ENCODE measurements at places on chromosomes 16 and 17.
A peak's percentile ranks its signal among the peaks of the same experiment; 100 is the strongest.

DNA sequence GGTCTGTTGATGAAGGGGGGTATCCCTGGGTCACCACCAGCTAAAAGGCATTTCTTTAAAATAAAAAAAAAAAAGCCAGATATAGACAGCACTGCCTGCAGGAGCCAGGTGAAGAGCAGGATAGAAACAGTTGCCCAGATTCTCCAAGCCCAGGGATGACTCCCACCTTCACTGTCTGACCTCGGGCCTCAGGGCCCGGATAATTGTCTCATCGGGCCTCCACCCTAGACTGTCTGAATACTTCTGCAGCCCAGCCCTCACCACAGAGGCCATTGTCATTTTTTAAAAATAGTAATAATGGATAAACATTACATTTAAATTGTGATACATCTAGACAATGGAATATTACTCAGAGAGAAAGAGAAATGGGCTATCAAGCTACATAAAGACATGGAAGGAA lies 92.8 kb upstream of the TNRC6C start:
- DNase-seq = no peak

- no peak for DNase-seq
Measured at GRCh38 chr16:27924411-27925118, 138.9 kb downstream of the GSG1L start.

DNA sequence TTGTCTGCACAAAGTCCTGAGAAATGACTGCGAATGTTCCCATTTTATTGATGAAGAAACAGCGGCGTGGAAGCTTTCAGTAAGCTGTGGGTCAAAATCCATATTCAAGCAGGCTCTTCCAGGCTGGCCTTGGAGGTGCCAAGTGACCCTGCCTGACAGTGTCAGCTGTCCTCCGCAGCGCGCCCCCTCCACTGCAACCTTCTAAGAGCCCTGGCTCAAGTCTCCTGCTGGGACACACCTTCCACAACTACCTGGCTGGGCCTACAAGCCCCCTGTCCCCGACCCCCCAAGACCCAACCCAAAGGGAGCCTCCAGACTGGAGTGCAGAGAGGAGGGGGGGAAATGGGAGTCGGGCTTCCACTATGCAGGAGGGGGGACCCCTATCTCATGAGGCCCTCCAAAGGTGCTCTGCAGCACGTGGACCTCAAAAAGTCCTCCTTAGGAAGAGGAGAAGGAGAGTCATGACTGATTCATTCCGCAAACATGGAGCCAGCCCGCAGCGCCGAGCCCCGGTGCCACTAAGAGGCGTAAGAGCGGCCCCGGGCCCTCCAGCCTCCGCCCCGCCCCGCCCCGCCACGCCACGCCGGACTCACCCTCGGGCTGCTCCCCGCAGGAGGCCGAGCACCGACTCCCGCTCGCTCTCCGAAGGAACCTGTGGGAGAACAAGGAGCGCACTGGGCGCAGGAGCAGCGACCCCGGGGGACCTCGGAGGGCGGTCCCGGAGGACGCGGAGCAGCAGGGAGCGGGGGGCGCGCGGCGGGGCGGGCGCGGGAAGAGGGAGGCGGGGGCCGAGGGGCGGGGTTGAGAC lies 574 bp downstream of the MPP3 start:
- DNase-seq = no peak

DNA sequence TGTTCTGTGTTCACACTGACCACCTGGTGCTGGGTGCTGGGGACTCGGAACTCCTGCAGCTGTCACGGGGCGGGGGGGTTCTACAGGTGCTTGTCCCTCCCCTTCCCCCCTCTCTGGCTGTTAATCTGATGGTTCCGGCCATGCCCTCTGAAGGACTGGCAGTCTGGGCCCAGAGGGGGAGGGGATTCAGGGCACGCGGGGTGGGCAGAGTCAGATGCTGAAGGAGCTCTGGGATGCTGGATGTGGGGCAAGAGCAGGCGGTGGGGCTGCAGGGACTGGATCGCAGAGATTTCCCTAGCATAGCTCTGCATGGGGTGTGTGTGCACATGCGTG lies 5.4 kb upstream of the TBX21 start:
- DNase-seq = no peak

- DNase-seq = no peak
Measured at GRCh38 chr17:36142235-36142634, 34.2 kb downstream of the TBC1D3B start.

DNA sequence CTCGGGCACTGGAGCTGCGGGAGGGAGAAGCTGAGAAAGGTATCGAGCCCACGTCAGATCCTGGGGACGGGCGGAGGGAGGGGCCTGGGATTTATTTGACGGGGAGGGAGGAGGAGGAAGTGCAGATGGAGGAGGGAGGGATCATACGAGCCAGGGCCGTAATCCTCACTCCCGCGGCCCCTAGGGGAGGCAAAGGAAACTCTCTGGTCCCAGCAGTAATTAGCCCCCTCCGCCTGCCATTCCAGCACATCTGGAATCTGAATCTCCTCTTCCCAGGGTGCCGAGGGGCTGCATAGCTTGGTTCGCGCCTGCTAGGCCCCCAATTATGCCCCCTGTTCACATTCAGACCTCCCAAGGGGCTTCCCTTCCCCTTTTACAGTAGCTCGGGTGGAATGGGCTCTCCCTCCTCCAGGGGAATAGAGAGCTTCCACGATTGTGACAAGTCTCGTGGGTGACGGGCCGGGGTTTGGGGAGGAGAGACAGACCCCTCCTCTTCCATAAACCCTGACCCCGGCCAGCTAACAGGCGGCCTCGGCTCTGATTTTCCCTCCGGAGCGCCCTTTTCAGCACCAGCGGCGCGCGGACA lies at the start of gene SEZ6L2:
SEZ6L2 (minus strand) TSS at position 35 of the 586 bp plus-strand sequence. CDS start 531 bp downstream, outside the sequence.
- peak; percentile 52 for DNase-seq

- no peak for DNase-seq
Measured at GRCh38 chr16:14618566-14618965, 11.5 kb downstream of the PARN start.

DNA sequence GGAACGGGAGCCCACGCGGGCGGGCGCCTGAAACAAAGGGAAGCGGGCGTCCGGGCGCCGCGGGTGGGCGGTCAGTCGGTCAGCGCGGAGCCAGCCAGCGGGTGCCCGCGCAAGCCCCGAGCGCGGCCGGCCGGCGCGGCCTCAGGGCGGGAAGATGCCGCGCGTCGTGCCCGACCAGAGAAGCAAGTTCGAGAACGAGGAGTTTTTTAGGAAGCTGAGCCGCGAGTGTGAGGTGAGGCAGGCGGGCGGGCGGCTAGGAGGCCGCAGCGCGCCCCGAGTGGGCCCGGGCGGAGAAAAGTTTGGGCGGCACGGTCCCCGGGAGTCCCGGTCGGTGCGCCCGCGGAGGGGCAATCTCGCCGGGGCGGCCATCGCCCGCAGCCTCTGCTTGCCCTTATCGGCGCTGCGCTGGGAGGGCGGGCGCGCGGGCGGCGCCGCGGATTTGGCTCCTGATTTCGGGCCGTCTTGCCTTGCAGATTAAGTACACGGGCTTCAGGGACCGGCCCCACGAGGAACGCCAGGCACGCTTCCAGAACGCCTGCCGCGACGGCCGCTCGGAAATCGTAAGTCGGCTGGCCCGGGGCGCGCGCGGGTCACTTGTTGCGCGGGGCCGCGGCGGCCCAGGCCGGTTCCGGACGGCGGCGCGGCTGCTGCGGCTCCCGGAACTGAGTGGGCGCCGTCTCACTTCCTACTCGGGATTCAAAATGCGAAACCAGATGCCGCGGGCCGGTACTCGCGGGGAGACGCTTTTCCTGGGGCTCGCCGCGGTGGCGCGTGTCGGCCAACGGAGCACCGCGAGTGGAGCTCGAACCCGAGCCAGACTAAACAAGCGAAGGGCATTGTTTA lies 526 bp downstream of the CBFB start:
- DNase-seq = peak; percentile 69

DNA sequence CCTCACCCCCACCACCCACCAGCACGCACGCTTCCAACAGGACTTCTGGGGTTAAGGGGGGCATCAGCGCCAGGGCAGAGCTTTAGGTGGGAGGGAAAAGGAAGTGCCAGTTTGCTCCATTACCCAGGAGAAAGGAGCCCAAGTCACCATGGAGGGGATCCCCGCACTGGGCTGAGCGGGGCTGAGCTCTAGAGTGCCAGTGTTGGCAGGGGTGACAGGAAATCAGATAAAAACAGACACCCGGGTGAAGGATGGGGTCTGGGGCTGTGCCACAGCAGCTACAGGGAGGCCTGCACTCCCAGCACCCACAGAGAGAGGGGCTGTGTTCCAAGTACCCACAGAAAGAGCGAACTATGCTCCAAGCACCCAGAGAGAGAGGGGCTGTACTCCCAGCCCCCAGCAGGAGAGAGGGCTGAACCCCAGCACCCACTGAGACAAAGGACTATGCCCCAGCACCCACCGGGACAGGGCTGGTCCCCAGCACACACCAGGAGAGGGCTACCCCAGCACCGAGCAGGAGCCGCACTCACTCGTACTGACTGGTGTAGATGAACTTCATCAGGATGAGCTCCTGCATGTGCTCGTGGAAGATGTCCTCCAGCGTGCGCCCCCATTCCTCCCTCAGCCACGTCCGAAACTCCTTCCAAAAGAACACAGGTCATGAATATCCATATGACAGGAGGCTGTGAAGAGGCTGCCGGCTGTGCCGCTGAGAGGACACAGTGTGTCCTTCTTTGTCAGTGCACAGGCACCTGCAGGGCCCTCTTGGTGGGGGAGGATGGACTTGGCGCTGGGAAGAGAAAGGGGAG lies 18.6 kb upstream of the C16orf95 start:
- no peak for DNase-seq

DNA sequence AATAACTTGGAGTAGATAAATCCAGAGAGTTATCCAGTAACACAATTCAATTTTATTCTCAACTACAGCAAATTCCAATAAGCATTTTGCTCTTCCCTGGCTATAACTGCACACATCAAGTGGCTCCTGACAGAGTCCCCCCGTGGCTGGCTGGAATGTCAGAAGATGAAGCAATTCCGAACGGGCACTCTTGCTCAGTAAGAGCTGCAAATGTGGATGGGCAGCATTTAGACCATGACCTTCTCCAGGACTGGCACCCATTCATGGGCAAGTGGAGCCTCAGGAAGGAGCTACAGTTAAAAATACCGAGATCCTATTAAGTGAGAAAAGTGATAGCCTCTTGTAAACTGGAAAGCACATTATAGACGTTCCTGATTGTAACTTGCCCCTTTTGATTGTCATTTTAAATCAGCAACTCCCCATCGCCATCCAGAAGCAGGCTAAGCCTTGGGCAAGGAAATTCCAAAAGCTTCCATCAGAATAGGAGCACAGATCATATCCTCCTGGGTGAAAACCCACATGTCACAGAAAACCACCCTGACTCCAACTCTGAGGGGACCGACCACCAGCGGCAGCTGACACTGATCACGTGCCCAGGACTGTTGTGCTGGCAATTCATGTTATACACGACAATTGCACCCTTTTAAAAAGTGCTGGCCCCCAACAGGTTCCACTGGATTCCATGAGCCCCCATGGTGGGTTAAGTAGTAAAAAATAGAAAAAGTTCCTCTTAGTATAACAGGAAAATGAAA lies 7.1 kb downstream of the UBE2O start:
- DNase-seq = no peak

DNA sequence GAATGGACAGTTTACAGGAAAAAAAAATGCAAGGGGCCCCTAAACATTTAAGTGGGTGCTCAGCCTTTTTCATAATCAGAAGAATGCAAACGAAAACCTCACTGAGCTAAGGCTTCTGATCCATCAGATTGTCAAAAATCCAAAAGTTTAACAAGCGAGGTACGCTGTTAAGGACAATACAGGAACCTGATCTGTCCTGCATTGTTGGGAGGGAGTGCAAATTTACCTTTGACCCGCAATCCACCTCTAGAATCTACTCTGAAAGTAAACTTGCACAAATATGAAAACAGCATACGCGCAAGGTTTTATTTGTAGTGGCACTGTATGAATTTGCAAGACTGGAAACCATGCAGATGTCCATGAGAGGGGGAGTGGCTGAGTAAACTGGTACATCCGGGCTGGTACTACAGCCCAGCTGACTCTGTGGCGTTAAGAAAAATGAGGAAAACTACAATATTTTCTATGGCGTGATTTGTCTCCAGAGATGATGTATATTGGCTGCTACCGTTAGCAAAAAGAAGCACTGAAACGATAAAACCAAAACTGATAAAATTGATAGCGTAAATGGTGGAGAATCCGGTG lies 28.8 kb upstream of the ST6GALNAC1 start:
- no peak for DNase-seq

DNA sequence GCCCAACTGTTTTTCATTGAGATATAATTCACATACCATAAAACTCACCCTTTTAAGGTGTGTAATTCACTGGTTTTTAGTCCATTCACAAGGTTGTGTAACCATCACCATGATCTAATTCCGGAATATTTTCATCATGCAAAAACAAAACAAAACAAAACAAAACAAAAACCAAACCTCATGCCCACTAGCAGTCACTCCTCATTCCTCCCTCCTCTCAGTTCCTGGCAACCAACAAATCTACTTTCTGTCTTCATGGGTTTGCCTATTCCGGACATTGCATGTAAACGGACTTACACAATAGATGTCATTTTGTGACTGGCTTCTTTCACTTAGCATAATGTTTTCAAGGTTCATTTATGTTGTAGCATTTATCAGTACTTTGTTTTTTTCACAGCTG lies 4.5 kb upstream of the NOD2 start:
- no peak for DNase-seq

DNA sequence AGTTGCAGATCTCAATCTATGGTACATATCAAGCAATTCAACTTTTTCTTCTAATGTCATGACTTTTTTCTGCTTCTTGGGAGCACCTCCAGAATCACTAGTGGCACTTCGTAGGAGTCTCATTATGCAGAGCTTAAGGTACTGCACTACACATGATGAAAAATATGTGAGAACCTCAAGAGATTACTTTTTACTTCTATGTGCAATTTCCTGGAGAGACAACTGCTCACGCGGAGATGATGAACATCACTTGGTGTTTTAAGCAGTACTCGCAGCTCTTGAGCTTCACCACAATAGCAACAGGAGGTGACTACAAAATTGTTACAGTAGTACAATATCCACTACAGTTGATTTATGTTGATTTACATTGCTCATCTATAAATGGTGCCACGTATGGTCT lies 79.7 kb downstream of the MRTFB start:
- DNase-seq = no peak

GRCh38 chr16:24749310-24749709 lies 19.9 kb downstream of the TNRC6A start:
- DNase-seq = no peak

GRCh38 chr17:58991718-58992331 lies 114.9 kb downstream of the TRIM37 start:
- no peak for DNase-seq

DNA sequence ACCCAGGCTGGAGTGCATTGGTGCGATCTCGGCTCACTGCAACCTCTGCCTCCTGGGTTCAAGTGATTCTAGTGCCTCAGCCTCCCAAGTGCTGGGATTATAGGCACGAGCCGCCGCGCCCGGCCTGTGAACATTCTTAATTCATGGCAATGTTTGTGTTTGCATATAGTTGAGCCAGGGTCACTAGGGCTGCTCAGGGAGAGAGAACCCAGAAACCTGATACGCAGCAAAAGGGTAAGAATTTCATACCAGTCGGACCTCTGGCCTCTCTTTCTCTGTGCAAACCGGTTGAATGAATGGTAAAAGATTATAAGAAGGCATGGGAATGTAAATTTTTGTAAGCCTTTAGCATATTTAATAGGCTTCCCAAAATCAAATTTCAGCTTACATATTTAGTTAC lies 6.9 kb upstream of the TMEM98 start:
- no peak for DNase-seq
